Renal cortex interstitium (tissue), 15 donors: ENCODE measurements at places on chromosomes 3 and 15. TPM values are rescaled to one million over a fixed set of nuclear protein-coding genes. Genes with fewer than 3 reads are reported as not detected.

DNA sequence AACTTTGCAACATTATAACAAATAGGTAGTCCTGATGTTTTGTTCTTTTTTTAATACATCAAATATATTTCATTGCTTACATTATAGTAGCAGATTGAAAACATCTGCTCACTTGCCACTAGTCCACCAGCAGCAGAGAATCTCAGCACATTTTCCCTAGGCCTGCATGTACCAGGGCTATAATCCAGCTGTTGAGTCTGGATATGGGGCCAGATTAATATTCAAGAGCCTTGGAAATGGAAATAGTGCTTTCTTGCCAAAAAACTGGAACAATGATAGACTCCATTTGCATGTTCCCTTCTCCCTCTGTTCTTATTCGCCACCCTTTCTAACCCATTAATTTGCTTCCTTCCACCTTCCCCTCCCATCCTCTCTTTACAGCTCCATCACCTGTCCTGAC is 288.0 kb downstream of the EPHA3 start:
- no peak for DNase-seq

CPNE9 gene
- polyA plus RNA-seq = not detected

- no peak for DNase-seq
These were observed 113.4 kb downstream of the CMSS1 start for GRCh38 chr3:99931059-99931458.

DNA sequence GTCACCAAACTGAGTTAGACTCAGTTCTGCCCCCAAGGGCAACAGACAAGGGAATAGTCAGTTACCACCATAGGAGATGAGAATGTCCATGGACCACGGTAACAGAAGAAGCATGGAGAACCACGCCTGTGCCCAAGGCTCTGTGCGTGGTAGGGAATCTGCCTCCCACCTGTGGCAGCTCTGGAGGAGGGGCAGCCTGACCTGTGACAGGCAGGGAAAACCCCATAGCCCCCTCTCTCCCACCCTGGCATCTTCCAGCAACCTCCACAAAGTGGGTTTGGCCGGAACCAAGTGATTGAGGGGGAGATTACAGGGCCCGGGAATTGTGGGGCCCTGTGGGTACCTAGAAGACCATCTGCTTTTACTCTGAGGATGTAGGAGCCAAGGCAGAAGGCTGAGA is 14.3 kb upstream of the LTF start:
- DNase-seq = no peak

DNA sequence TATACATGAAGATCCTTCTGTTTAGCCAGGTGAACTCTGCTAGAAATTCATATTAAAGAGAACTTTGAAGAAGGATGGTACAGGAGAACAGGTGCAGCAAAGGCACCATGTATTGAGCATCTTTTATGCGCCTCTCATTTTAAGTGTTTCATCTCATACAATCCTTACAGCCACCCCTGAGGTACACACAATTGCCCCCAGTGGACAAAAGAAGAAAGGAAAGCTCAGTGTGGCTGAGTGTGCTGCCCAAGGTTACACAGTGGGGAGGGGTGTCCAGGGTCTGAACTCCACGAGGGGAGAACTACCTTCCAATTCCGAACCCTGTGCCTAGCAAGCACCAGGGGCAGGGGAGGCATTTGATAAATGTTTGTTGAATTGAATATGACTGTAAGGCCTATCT is 98.6 kb downstream of the MECOM start:
- no peak for DNase-seq

DNA sequence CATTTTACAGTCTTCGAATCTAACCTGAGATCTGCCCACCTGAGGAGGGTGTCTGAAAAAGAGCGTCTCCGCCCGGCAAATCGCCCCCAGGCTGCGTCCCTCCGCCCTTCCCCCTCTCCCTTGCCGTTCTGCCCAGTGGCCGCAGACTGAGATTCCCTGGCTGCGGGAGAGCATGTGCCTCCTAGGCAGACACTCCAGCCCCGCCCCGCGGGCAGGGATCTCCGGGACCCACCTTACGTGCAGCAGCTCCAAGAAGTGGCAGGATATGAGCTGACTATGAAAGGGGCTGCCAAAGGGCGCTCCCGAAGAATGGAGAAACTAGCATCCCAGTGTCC is 2.7 kb upstream of the WNT5A start:
- no peak for DNase-seq

DNA sequence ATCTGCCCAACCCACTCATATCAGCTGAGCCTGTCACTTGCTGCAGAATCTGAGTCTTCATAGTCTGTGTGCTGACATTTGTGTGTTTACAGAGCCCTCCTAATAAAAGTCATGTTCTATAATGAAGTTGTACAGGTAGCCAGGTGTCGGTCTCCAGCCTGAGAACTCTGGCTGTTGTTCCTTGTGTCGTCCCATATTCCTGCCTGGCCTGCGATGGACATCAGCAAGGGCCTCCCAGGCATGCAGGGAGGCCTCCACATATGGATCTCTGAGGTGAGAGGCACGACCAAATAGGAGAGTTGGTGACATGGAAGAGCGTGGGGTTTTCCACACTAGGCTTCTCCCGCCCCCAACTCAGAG is 2.9 kb downstream of the VILL start:
- DNase-seq = no peak

TGM5 gene
- not detected for polyA plus RNA-seq

DNA sequence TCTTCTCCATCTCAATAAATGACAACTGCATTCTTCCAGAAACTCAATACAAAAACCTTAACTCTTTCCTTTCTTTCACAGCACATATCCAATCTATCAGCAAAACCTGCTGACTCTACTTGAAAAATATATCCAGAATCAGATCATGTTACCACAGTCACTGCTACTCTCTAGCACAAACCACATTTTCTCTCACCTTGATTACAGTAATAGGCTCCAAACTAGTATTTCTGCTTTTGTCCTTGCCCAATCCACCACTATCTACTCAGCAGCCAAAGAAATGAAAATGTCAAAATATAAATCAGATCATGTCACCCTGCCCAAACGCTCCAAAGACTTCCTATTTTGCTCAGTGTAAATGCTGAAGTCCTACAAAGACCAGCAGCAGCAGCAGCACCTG is 15.2 kb downstream of the TMCC1 start:
- DNase-seq = no peak

LRTM1 gene
- polyA plus RNA-seq = not detected

DNA sequence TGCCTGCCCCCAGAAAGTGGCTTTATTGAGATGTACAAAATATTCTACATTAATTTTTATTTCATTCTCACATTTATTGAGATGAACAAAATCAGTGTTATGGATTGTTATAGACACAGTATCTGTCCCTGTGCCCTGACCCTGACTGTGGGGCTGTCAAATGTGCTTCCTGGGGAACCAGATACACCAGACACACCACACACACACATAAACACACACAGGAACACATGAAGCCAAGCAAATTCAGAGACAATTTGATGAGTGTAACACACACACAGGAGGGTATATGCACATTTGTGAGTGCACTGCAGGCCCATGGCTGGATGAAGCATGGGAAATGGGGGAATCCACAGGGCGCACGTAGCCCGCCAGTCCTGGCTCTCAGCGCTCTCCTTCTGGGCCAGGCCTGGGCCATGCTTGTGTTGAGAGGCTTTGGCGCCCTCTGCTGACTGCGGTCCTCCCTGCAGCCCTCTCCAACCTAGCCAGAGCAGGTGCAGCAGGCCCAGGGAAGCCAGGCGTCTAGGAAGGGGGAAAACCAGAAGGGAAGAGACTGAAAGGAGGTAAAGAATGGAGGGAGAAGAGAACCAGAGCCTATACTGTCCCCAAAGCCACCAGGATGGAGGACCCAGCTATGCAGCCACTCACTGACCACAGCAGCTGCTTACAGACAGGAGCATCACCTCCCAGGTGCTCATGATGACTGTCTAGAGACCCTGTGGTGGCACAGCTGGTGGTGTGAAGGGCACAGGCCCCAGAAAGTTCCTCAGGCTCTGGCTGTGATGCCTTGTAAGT is 18.0 kb upstream of the LOXL1 start:
- peak; percentile 65 for DNase-seq

DNA sequence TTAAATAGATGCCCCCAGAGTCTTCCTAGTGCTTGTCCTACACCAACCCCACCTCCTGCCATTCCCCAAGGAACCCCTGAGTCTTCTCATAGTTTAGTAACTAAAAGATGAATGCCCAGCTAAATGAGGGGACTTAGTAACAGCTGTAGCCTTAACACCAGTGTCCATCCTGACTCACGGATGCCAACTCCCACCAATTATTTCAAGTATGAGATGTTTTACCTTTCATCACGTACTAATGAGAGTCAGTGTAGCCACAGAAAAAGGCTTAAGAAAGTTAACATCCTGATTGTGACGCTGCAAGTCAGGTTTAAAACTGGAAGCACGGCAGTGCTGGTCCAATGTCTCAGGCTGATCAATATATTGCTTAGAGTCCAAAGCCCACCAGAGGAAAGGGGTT is 109.9 kb downstream of the FMN1 start:
- no peak for DNase-seq

- DNase-seq = no peak
These were observed 5.9 kb downstream of the MEIS2 start for GRCh38 chr15:37094333-37094914.

MINAR1 gene
- 1.5 TPM for polyA plus RNA-seq

MORC1 gene
- polyA plus RNA-seq = 0.78 TPM

PAQR5 gene
- polyA plus RNA-seq = 36.2 TPM

- DNase-seq = no peak
These were observed 118.4 kb downstream of the CTNNB1 start for GRCh38 chr3:41317718-41318117.

DNA sequence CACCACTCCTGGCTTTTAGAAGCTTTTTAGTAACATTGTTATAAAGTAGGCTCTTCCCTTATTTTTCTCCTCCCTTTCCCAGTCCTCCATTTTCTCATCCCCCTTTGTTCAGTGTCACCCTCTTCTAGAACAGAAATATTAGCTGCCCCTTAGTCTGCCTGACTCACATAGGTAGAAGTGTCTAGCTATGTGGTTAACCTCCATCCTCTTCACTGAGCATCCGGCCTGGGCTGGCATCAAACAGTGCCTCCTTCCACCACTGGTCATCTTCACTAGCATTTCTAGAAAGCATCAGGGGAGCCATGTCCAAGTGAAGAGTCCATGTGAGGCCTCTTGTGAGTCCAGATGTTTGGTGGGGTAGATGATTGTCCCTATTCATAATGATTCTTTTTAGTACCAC is 70.0 kb upstream of the SKOR1 start:
- DNase-seq = no peak

DNA sequence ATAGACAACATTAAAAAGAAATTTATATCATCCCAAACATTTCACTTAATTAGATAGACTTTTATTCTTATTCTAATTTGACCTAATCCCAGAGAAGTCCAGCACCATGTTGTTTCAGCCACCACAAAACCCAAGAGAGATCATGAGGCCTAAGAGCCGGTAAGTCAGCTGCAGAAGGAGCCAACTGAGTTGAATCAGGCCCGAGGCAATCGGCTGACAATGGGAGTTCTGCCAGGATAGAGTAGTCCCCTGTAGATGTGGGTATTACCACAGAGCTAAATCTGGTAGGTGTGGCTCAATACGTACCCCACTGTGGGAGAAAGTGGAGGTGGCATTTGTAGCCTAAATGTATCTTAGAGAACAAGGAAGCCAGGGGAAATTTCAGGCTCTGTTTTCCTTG is 49.7 kb upstream of the UMPS start:
- DNase-seq = no peak

GRCh38 chr3:198079771-198080520 is 119.9 kb downstream of the LMLN start:
- no peak for DNase-seq

DNA sequence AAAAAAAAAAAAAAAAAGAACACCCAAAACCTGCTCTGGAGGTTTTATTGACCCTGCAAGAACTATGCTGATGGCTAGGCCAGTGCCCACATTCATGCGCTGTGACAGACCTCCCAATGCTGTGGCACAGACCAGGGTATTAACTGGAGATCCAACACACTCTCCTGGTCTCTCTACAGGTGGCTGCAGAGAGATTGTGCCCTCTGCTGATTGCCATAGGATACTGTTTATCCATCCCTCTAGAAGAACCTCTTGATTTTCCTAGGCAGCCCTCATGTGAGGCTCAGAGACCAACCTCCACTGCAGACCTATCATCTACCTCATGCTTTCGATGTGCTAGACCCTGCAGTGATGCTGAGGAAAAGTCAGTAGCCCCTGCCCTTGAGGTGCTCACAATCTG is 125.5 kb upstream of the TRIM42 start:
- DNase-seq = no peak

DNA sequence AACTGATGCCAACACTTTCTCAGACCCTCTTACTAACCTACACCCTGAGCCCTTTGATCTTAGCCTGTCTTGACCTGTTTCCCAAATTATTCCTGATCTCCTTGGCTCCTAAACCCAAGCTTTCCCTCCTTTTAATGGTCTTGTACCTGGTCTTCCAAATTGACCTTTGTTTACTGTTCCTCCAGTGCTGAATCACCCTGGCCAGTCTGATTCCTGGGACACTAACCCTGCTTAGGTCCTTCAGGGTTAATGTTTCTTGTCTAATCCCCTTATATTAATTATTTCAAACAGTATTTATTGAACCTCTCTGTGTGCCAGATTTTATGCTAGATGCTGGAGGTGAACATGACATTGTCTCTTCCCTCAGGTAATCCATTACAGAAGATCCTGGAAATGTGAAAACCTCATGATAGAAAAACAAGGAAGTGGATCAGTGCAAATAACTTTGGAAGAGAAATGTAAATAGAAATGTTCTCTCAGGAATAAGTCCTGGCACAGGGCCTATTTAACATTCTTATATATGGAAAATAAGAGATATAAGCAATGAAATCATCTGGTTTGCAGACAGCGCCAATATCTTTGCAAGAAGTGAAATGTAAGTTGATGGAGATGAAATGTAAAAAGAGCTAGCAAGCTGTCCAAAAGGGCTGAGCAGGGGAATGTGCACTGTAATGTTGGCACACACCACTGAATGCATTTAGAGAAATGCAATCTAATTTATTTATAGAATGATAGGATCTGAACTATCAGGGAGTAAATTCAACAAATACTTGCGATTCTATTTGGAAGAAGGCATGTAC is 20.7 kb downstream of the HGD start:
- no peak for DNase-seq

GRCh38 chr3:150810641-150811040 is 47.7 kb upstream of the SIAH2 start:
- DNase-seq = no peak

GRCh38 chr3:45055411-45056143 is 29.5 kb downstream of the CLEC3B start:
- DNase-seq = no peak

DNA sequence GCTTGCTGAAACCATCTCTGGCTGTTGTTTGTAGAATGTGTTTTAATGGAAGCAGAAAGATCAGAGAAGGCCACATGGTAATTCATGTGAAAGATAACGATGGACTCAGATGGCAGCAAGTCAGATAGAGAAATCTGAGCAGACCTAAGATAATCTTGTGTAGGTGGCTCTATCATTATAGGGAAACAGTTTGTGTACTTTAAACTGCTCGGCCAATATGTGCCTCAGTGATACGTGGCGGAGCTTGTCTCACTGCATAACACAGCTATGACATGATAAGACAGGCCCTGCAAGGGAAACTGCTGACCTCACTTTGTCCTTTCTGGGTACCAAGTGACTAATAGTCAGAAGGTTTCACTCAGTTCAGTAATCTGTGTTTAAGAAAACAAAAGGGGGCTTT is 51.0 kb downstream of the MME start:
- no peak for DNase-seq
